Endodermal cell (in vitro differentiated cells): ENCODE measurements at places on chromosomes 7 and 10.

DNA sequence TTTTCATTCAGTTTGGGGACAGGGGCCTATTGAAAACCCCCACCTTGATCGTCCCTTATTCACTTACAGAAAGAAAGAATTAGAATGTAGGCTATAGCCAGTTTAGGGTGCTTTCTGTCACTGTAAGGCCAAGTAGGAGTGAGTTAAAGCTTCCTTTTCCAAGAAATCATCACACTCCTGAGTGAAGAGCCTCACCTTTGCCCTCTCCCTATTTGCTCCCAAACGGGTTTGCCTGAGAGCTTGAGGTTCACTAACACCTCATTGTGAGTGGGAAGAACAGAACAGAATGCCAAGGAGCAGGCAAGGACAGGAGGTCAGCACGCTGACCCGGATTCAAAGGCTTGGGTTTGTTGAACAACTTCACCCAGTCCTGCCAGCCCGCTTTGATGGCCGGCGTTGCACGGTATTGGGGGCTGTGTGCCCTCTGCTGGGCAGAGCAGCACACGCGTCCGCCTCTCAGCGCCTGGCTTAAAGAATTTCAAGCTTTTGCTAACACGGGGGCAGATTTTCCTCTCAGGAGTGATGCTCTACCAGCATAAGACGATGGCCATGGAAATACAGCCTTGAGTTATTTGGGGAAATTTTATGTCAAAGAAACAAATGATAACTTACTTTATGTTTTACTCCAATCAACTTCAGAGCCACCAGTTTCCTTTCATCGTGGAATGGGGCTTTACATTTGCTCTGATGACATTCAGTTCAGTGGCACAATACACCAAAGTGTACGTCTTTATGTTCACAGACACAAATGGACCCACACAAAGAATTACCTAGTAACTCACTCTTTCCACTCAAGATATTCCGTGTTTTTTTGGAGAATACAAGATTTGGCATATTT lies 470.0 kb downstream of the SUGCT start:
- DNase-seq: peak; percentile 89

DNA sequence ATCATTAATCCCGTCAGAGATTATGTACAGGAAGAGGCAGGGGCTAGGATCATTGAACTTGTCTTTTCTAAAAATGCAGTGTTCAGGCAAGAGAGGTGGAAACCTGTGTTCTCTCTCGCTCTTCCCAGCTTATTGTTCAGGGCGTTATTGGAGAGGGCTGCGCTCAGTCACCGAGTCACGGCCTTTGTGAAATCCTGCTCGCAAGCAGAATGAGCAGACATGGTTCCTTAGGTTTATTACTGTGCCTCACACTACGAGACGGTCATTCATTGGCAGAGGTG lies 631 bp upstream of the PRKRIP1 start:
- no peak for DNase-seq

- no peak for DNase-seq
These were observed 156.8 kb downstream of the CACNA2D1 start for GRCh38 chr7:82286798-82287140.

DNA sequence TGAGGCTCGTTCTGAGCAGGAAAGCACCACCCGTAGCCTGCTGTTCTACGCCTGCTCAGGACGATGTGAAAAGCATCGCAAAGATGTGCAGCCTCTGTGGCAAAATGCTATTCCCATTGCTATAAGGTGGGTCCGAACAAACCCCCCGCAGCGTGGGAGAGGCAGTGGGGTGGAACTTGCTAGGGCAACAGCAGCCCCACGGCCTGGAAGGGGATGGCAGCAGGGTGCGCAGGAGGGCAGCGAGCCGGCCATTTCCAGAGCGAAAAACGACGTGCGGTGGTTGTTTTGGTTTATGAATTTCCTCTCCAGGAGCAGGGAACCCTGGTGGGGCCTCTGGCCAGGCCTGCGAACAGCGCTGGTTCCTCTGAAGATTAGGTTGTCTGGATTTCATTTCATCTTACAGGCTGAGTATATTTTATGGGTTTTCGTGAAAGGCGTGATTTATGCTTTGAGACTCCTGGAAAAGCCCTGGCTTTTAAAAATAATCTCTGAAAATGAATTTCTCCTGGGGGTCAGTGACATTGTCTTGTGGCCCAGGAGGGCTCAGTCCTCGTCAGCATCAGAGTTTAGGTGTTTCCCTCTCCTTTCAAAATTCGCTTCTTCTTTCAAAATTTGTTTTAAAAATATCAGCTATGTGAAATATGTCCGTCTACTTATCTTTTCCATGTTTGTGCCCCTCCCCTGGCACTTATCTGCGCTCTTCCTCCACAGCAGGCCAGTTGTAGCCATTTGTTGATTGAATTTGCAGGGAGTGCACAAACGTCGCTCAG lies 42.3 kb upstream of the UBE3C start:
- DNase-seq: no peak

DNA sequence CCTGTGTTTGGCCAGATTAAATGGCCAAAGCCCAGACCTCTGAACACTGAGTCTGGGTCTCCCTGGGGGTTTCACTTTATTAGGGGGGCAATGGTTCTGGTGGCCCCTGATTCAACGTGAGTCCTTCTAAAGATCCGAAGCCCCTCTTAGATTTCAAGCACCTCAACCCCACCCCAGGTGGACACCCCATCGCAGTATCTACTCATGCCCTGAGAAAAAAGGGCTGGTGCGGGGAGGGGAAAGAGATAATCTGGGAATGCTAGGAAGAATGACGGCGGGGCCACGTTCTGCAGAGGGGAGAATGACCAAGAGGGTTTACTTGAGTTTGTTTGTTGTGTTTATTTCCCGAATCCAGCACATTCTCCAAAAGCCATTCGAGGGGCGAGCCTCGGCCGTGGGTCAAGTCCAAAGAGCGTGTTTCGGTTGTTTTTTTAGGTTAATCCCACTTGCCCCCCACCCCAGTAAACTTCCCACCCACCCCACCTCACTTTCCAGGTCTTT lies 832 bp downstream of the PDLIM1 start:
- peak; percentile 63 for DNase-seq

- no peak for DNase-seq
These were observed 42.8 kb upstream of the GSDME start for GRCh38 chr7:24800073-24800472.

- no peak for DNase-seq
These were observed 103.4 kb downstream of the ITIH5 start for GRCh38 chr10:7563368-7563767.

DNA sequence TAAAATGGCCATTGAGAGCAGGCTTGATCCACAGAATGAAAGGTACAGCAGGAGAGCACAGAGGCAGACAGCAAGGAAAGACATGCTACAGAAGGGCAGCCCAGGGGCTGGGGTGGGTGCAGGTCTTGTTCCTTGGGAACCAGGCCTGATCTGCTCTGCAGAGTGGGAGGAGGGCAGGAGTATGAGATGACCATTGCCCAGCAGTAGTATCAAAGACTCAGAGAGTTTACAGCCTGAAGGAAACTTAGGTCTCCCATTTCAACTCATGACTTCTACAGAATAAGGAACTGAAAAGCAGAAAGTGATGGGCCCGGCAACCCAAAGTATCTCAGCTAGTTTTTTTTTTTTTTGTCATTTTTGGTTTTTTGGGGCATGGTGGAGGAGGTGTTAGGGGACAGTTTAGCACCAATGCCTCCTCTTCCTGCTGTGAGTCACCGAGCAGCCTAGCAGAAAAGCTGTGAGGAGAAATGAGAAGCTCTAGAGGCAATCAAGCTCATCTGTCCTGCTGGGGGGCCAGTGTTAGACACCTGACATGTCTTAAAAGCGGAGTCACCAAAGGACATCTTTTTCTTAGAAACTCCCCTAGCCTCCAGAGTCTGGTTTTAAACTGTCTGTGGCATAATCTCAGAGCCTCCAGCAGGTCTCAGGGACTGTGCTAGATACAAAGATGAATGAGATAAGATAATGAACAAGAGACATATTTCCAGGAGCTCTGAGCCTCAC lies 34.3 kb upstream of the HERPUD2 start:
- DNase-seq: no peak

- no peak for DNase-seq
These were observed 64.0 kb upstream of the FERD3L start for GRCh38 chr7:19209166-19209696.

DNA sequence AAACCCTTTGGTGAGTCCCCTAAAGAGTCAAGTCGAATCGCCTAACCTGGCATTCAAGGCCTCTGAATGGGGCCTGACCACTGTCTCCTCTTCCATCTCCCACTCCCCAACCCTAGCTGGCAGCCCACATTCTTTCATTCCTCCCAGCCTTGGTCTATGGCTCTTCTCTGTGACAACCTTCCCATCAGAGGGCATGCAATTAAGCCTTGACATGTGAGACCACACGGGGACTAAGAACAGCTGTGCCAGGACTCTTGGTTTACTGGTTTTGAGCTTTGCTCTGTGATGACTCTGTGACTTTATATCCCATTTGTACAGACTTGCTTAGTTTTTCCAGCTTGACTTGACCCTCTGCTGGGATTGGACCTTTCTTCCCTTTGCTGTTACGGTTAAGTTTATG lies 116.6 kb downstream of the BUB3 start:
- DNase-seq: peak; percentile 11

- DNase-seq: no peak
These were observed 60.0 kb downstream of the LYZL1 start for GRCh38 chr10:29348836-29349235.

DNA sequence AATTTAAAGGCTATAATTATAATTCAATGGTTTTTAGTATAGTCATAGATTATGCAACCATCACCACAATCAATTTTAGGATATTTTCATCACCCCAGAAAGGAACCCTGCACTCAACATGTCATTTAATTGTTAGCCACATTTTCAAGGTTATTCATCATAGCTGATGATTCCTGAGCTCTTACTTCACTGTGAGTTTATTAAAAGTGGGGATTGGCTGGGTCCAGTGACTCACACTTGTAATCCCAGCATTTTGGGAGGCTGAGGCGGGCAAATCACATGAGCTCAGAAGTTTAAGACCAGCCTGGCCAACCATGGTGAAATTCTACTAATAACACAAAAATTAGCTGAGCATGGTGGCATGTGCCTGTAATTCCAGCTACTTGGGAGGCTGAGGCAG lies 787 bp downstream of the CCL26 start:
- DNase-seq: no peak

GRCh38 chr7:46369933-46370654 lies 449.0 kb upstream of the IGFBP3 start:
- no peak for DNase-seq

DNA sequence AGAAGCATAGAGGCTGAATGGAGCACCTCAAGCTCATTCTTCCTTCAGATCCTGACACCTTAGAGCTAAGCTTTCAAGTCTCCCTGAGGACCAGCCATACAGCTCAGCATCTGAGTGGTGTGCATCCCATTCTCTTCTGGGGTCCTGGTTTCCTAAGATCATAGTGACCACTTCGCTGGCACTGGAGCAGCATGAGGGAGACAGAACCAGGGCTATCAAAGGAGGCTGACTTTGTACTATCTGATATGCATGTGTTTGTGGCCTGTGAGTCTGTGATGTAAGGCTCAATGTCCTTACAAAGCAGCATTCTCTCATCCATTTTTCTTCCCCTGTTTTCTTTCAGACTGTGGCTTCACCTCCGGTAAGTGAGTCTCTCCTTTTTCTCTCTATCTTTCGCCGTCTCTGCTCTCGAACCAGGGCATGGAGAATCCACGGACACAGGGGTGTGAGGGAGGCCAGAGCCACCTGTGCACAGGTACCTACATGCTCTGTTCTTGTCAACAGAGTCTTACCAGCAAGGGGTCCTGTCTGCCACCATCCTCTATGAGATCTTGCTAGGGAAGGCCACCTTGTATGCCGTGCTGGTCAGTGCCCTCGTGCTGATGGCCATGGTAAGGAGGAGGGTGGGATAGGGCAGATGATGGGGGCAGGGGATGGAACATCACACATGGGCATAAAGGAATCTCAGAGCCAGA lies 31.0 kb downstream of the PRSS2 start:
- peak; percentile 14 for DNase-seq

DNA sequence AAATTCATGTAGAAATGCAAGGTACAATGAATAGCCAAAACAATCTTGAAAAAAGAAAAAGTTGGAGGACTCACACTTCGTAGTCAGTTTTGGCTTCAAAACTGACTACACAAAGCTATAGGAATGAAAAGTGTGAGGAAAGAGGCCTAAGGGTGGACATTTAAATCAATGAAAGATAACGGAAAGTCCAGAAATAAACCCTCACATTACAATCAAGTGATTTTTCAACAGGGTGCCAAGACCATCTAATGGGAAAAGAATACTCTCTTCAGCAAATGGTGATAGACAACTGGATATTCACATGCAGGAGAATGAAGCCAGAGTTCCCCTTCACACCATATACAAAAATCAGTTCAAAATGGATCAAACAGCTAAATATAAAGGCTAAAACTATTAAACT lies 106.8 kb downstream of the SRPK2 start:
- DNase-seq: no peak

DNA sequence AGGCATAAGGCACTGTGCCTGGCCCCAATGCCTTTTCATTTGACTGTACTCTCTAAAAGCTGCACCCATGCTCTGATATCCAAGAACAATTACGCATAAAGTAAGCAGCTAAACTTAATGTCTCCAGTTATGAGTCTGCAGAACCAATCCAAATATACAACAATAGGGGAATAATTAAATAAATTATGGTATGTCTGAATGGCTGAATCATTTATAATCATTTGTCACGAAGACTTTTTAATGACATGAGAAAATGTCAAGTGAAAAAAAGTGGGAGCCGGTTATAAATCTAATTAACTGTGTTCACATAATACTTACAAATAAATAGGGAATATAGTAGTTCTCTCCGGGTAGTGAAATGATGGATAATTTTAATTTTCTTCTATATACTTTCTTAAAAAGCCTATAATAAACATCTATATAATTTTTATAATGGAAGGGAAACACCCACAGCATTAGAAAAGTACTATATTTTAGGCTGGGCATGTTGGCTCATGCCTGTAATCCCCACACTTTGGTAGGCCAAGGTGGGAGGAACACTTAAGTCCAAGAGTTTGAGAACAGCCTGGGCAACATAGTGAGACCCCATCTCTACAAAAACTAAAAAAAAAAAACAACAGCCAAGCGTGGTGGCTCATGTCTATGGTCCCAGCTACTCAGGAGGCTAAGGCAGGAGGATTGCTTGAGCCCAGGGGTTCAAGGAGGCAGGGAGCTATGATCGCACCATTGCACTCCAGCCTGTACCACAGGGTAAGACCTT lies 14.2 kb downstream of the SLC37A3 start:
- no peak for DNase-seq

- no peak for DNase-seq
These were observed 3.0 kb upstream of the TECPR1 start for GRCh38 chr7:98254951-98255610.

DNA sequence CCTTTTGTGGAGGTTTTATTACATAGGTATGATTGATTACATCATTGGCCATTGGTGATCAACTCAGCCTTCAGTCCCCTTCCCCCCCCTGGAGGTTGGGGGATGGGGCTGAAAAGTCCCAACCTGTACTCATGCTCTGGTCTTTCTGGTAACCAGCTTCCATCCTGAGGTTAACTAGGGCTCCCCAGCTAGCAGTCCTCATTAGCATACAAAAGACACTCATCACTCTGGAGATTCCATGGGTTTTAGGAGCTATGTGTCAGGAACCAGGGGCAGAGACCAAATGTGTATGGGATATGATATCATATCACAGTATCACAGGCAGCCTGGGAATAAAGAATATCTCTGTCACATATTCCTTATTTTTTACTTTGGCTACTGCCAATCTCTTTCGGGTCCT lies 13.6 kb downstream of the CCSER2 start:
- no peak for DNase-seq
